ENCODE measurements at places on chromosomes 16 and 17. TPM values are rescaled to one million over a fixed set of nuclear protein-coding genes. Genes with fewer than 3 reads are reported as not detected.
A peak's percentile ranks its signal among the peaks of the same experiment; 100 is the strongest.

The CSH1 gene
- not detected for total RNA-seq

The SLC13A2 gene
- 8.7 TPM for total RNA-seq

GRCh38 chr16:4257646-4258556 lies 14.9 kb downstream of the TFAP4 start:
- no peak for DNase-seq
- peaks cover 9% of the 10 kb centered on the region for H3K36me3 ChIP-seq
- no peak overlapping the region for H3K4me3 ChIP-seq
- no peaks in the 10 kb centered on the region for H3K27me3 ChIP-seq
- peaks cover 12% of the 10 kb centered on the region for H3K4me1 ChIP-seq

DNA sequence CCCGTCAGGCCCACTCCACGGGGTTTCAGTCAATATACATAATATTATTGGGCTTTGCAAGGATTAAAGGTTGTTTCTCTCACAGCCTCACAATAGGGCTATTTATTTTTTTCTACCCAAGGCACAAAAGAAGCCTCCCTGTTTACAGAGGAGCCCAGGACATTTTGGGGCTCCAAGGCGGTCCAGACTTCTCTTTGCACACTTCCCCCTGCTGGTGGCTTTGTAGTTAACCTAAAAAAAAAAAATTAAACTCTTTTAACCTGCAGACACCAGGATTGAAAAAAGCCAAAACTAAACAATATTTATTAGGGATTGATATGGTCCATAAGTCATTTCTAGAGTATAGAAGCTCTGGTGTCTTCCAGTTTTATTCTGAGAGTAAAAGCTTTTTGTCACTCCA lies 169.7 kb upstream of the ZFHX3 start:
- DNase-seq = no peak
- H3K27me3 ChIP-seq = no peaks in the 10 kb centered on the region
- H3K36me3 ChIP-seq = no peaks in the 10 kb centered on the region
- H3K27ac ChIP-seq = no peak overlapping the region

DNA sequence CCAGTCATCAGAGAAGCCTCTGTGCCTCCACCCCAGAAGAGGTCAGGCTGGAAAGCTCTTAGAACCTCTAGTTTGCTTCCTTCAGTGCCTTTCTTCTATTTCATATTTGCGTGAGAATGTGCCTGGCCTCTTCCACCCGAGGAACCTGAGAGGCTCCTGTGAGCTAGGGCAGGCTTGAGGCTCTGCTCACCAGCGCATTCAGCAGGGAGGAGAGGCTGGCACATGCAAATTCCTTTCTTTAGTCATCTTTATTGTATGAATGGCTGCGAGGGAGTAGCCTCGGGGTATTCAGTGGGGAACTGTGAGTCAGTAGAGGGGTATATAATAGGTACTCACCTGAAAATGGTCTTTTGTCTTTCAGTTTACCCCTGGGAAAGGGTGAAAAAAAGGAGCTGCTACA lies 268.3 kb downstream of the ABCC12 start:
- H3K27ac ChIP-seq = peak overlapping the region; percentile 15
- H3K36me3 ChIP-seq = no peaks in the 10 kb centered on the region
- H3K4me3 ChIP-seq = peak overlapping the region; percentile 48
- no peak for DNase-seq

DNA sequence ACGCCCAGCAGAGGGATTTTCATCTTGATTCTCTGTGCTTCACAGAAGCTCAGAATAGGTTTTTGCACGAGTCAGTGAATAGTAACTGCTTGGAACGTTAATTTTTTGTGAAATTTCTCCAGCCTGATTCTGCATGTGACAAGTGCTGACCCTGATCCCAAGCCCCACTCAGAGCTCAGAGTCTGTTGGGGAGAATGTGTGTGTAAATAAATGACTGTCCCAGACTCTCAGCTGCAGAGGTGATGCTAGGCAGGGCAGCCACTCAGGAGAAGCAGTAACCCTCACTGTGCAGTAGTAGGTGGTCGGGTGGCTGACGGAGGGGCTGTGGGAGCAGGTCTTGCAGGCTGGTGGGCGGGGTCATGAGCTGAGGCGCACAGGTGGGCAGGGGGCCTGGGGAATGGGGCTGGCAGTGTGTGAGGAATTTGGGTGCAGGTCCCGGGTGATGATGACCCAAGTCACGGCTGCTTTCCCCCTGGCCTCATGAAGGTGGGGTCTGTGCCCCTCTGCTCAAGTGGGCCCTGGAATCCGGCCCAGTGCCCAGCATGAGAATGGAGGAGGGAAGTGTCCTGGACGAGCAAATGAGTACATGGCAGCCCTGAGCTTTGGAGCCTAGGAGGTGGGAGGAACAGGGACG lies 16.3 kb upstream of the FOXK2 start:
- no peaks in the 10 kb centered on the region for H3K36me3 ChIP-seq
- DNase-seq = no peak
- H3K4me3 ChIP-seq = no peak overlapping the region
- H3K4me1 ChIP-seq = no peaks in the 10 kb centered on the region

DNA sequence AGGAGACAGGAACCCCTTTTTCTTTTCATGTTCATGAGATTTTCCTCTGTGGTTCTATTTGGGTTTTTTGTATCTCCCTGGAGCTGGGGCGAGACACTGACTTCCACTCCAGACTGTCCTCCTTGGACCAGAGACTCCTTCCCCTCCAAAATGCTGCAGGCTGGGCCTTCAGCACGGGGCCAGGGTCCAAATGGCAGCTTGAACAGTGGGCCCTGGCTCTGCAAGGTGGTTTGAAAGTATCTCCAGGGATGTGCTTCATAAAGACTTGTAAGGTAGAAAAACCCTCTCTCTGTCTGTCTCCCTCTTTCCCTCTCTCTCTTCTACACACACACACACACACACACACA lies 236.1 kb downstream of the ZNF423 start:
- no peak overlapping the region for H3K4me3 ChIP-seq
- DNase-seq = peak; percentile 37
- peaks cover 10% of the 10 kb centered on the region for H3K4me1 ChIP-seq

Data from type B pancreatic cell (in vitro differentiated cells).